ENCODE measurements at places on chromosomes 7 and 10.

- DNase-seq = no peak
Measured at GRCh38 chr7:139340808-139341057, 404 bp upstream of the FMC1 start.

- DNase-seq = peak; percentile 15
Measured at GRCh38 chr7:44408596-44408995, 81.9 kb downstream of the NUDCD3 start.

- no peak for DNase-seq
Measured at GRCh38 chr7:46930366-46930765, 651.5 kb downstream of the TNS3 start.

GRCh38 chr10:114179148-114179547 is at the start of gene TDRD1:
TDRD1 (plus strand) TSS chr10:114179353; CDS start chr10:114187832, 8,479 bp downstream.
- DNase-seq = no peak

- no peak for DNase-seq
Measured at GRCh38 chr10:29495366-29495765, 139.4 kb downstream of the SVIL start.

- DNase-seq = peak; percentile 57
Measured at GRCh38 chr7:105429746-105430612, 41.3 kb upstream of the SRPK2 start.

GRCh38 chr7:40979296-40979695 is 723.6 kb downstream of the INHBA start:
- DNase-seq = no peak

- DNase-seq = no peak
Measured at GRCh38 chr7:90411510-90411909, 8.2 kb downstream of the CLDN12 start.

- DNase-seq = no peak
Measured at GRCh38 chr10:131196176-131196885, 115.2 kb downstream of the TCERG1L start.

DNA sequence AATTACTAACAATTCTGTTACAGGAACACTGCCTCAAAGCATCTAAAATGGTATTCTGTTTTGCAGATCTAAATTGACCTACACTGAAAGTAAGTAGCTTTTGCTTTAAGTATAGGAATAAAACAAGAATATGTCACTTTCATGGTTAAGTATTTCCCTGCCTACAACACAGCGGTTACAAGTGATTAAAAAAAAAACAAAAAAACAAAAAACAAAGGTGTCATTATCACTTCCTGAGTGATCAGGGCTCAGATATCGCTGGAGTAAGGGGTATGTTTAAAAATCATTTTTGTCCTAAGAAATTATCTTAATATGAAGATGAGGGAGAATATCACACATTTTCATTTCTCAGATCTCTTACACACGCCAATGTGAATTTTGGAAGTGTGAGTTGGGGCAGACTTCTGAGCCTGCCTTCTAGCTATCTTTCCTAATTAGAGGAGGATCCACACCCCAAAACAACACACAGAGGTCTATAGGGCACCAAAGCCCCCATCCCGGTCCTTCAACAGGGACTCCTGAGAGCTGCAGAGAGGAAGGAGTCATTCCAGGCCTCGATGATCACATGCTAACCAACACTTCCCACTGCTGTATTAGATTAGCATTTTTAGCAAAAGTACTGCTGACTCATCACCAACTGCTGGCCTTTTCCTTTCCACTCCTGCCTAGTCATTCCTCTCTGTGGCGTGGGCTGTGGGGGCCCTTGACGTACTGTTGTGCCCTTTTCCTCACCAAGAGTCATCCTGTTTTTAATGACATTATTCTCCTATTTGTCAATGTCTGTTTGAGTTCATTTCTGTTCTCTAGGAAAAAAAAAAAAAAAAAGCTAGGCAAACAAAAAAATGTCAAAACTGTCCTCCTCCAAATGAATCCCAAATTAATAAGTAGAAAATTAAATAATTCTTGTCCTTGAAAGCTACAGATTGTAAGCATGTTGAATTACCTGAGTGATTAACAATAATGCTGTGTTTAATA is 31.2 kb downstream of the PRTFDC1 start:
- no peak for DNase-seq

DNA sequence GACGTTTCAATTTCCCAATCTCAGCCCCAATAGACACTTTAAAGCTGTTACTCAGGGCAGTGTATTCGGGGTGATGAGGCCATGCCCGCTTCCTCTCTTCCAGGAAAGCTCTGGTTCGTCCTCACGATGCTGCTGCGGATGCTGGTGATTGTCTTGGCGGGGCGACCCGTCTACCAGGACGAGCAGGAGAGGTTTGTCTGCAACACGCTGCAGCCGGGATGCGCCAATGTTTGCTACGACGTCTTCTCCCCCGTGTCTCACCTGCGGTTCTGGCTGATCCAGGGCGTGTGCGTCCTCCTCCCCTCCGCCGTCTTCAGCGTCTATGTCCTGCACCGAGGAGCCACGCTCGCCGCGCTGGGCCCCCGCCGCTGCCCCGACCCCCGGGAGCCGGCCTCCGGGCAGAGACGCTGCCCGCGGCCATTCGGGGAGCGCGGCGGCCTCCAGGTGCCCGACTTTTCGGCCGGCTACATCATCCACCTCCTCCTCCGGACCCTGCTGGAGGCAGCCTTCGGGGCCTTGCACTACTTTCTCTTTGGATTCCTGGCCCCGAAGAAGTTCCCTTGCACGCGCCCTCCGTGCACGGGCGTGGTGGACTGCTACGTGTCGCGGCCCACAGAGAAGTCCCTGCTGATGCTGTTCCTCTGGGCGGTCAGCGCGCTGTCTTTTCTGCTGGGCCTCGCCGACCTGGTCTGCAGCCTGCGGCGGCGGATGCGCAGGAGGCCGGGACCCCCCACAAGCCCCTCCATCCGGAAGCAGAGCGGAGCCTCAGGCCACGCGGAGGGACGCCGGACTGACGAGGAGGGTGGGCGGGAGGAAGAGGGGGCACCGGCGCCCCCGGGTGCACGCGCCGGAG is 2.6 kb downstream of the GJD4 start:
- peak; percentile 34 for DNase-seq

- DNase-seq = no peak
Measured at GRCh38 chr7:25180592-25180923, 47.7 kb downstream of the NPVF start.

GRCh38 chr7:19009241-19009935 is 108.0 kb downstream of the TWIST1 start:
- no peak for DNase-seq

DNA sequence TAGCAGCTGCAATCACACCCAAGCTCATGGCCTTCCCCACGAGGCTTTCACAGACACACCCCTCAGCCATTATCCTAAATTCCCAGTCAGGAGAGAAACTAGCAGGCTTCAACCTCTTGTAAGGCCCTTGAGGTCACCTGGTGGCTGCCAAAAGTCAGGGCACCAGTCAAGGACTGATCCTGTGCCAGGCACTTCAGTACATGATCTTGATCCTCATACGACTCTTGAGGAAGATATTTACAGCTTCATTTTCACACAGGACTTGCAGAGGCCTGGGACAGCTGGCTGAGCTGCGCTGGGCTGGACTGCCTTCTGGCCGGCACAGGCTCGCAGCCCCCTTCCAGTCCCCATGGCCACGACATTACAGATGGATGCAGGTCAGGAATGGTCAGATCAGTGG is 8.8 kb downstream of the PDAP1 start:
- no peak for DNase-seq

GRCh38 chr7:28988810-28989209 is 30.7 kb upstream of the TRIL start:
- DNase-seq = peak; percentile 87

GRCh38 chr10:97129666-97130065 is 56.1 kb downstream of the SLIT1 start:
- DNase-seq = no peak

- no peak for DNase-seq
Measured at GRCh38 chr10:95408148-95408960, 117.6 kb upstream of the PDLIM1 start.

DNA sequence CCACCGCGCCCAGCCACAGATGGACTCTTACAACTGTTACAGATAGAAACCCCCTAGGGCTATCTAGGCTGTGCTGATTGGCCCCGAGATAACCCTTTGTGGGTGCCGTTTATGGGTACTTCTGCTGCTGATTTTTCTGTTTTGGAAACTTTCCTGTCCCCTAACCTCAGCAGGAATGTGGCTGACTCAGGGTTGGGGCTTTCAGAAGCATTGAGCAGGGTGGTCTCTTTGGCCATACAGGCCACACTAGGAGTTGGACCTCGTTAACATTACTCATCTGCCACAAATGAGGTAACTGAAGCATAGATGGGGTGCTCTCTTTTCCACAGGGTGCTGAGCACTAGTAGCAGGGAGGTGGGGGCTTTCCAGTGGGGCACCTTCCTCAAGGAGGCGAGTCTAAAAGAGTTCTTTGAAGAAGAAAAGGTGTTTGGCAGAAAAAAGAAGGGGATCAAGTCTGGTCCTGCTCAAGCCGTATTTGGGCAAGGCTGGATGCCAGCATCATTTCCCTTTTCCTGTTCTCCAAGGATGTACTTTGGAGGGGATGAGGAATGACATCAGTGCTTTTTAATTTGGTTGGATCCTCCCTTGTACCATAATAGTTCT is 6.4 kb downstream of the ZSCAN25 start:
- DNase-seq = no peak

- DNase-seq = peak; percentile 12
Measured at GRCh38 chr7:23072048-23072447, 33.5 kb upstream of the KLHL7 start.

- DNase-seq = no peak
Measured at GRCh38 chr10:86650151-86650550, 4.2 kb upstream of the OPN4 start.

DNA sequence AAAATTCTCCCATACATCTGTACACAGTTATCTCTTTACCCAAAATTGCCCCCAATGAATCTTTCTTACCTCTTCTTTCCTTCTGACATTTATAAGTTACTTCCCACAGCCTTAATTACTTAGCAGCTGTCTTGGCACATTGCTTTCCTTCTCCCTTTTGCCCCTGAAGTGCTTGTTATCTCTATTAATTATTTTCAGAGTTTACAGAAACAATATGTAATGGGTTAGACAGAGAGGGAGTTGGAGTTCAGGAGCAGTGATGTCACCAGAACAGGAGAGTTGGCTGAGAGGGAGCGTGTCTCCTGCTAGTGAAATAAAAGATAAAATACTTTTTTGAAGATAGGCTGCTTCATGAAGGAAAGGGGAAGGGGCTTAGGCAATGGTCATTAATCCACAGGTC is 57.4 kb downstream of the ITGB8 start:
- DNase-seq = no peak

GRCh38 chr7:36880108-36880507 is 155.8 kb upstream of the AOAH start:
- DNase-seq = no peak

GRCh38 chr10:6583447-6583846 is 3.4 kb upstream of the PRKCQ start:
- no peak for DNase-seq

DNA sequence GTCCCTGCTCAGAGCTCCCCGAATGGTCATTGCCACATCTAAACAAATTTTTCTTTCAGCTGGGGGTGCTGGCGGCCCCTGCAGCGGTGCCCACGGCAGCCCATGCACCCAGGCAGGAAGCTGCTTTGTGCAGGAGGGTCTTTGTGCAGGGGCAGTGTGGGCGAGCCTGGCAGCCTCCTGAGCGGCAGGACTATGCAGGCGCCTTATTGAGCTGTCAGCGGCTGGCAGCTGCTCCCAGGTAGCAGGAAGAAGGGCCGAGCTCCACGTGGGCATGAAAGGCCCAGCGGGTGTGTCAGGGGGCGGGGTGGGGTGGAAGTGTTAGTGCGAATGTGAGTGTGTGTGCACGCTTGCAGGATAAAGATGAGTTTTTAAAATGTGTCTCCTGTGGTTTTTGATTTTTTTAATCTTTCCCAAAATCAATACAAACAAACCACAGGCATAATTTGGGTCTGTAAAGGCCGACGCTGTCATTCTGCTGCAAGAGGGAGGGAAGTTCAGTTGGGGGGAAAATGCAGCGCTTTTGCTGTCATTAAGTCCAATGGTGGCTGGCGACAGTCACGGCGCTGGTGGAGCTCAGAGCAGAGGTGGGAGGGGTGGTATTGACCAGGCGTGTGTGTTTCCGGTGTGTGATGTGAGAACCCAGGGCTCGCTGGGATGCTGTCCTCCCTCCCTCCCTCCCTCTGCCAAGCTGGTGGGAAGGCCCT is 83.9 kb downstream of the LHPP start:
- DNase-seq = no peak

DNA sequence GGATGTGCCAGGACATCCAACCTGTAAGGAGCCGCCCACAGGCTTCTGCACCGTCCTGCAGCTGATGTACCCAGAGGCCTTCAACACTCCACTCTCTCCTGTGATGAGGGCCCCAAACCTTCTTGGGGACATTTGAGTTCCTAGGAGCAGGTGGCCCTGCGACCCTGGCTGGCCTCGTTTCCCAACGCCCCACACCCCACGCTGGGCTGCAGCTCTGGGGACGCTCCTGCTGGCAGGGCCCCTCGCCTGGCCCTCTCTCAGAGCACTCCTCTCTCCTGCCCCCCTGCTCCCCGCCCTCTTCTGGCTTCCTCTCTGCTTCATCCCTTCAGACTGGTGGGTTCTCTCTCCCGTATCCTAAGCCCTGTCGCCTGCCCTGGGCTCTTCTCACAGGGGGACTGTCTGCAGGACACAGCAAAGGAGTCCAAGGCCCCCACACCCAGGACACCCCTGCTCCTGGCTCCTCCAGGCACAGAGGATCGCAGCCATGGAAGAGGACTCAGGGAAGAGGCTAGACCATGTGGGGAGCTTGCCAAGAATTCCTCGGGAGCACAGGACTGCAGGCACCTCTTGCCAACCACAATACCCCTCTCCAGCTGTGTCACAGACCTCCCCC is 541.4 kb downstream of the TCERG1L start:
- DNase-seq = no peak

DNA sequence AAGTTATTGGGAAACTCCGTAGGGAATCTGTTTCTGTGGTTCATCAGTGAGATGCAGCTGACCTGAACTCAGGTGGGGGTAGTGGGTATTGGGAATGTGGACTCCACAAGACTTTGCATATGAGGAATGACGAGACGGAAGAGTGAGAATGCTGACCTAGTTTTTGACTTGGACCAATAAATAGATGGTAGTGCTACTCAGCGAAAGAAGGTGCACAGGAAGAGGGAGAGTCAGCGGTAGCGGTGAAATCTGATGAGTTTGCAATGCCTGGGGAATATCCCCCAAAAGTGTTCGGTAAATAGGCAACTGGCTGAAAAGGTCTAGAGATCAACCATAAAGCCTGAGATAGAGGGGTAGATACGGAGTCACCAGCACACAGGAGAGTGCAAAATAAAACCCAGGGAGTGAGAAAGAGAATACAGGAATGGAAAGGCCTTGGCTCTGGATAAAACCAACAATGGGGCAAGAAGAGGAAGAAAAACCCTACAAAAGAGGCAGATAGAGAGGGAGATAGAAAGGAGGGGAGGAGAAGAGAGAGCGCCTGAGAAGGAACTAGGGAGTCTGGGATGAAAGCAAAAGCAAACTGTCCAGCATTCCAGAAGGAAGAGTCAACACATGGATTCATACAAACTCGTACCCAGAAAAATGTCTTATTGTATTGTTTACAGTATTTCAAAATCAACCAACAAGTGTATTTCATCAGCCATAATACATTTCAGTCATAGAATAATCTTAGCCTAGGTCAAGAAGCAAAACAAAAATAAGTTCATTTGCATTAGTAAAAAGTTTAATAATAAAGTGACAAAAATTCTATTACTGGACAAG is 5.4 kb downstream of the ARHGAP21 start:
- no peak for DNase-seq

GRCh38 chr10:104113376-104113956 is 8.5 kb upstream of the SFR1 start:
- no peak for DNase-seq

All from cardiac muscle cell (in vitro differentiated cells and primary cell).